ENCODE measurements at places on chromosomes 2 and 18. TPM values are rescaled to one million over a fixed set of nuclear protein-coding genes. Genes with fewer than 3 reads are reported as not detected.

MTHFD2 gene
- total RNA-seq = 37.5 TPM

GRCh38 chr2:173652767-173653431 lies 298.2 kb downstream of the CDCA7 start:
- DNase-seq = no peak

GRCh38 chr2:21317131-21317530 lies 193.4 kb downstream of the TDRD15 start:
- peak; percentile 39 for DNase-seq

GRCh38 chr2:235244255-235245220 lies 249.3 kb upstream of the AGAP1 start:
- DNase-seq = no peak

GRCh38 chr2:204470178-204470620 lies 75.1 kb upstream of the PARD3B start:
- no peak for DNase-seq

- no peak for DNase-seq
These were observed 181.1 kb downstream of the SOCS6 start for GRCh38 chr18:70469916-70470315.

DNA sequence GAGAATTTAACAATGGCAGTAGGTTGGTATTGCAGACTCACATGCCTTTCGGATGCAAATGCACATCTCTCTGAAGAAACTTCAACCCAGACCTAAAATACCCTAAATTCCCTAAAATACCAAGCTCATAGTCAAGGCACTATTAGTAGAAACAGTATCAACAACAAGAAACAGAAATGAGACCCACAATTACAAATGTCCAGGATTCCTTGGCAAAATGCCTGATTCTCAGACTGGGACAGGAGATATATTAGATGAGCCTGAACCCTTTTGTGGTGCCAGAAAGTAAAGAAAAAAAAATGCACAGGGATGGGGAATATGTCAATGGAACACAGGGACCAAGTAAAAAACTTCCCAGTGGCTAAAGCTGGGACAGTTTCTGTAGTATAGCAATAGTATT lies 77.2 kb downstream of the NAT8 start:
- no peak for DNase-seq

TMEM169 gene
- total RNA-seq = 0.36 TPM

GRCh38 chr2:45045706-45046105 lies 36.5 kb upstream of the SIX2 start:
- no peak for DNase-seq

GRCh38 chr2:139365189-139365588 lies 585.0 kb upstream of the NXPH2 start:
- no peak for DNase-seq

GRCh38 chr18:57776767-57777166 lies 26.3 kb downstream of the ATP8B1 start:
- DNase-seq = no peak

ERFE gene
- total RNA-seq = not detected

- no peak for DNase-seq
These were observed 194.5 kb upstream of the SIX3 start for GRCh38 chr2:44746856-44747615.

UPP2 gene
- total RNA-seq = not detected

SEPTIN10 gene
- total RNA-seq = 116 TPM

- DNase-seq = no peak
These were observed 190.8 kb upstream of the NDUFV2 start for GRCh38 chr18:8911408-8912340.
